ENCODE measurements at places on chromosomes 7 and 10. TPM values are rescaled to one million over a fixed set of nuclear protein-coding genes. Genes with fewer than 3 reads are reported as not detected.

- H3K27ac ChIP-seq = no peak overlapping the region
- H3K4me3 ChIP-seq = no peak overlapping the region
- H3K36me3 ChIP-seq = peaks cover 4% of the 10 kb centered on the region
- DNase-seq = no peak
- peaks cover 2% of the 10 kb centered on the region for H3K27me3 ChIP-seq
- H3K4me1 ChIP-seq = peaks cover 15% of the 10 kb centered on the region
These were observed 184.6 kb downstream of the ST7 start for GRCh38 chr7:117137868-117138267.

- H3K4me1 ChIP-seq = no peaks in the 10 kb centered on the region
- no peak overlapping the region for H3K4me3 ChIP-seq
- DNase-seq = peak; percentile 21
- H3K27ac ChIP-seq = no peak overlapping the region
- no peaks in the 10 kb centered on the region for H3K36me3 ChIP-seq
- H3K27me3 ChIP-seq = peaks cover 5% of the 10 kb centered on the region
These were observed 49.3 kb downstream of the JAKMIP3 start for GRCh38 chr10:132114953-132115520.

DNA sequence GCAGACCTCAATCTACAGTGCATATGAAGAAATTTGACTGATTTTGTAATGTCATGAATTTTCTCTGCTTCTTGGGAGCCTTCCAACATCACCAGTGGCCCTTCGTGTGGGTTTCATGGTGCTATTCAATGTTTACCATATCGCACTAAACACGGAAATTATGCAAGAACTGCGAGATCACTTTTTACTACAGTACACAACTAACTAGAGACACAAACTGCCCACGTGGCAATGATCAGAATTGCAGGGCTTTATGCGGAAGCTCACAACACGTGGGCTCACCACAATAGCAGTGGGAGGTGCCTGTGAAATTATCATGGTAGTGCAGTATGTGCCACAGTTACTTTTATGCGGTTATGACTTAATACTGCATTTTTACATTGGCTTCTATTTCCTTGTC lies 449.7 kb upstream of the KLF6 start:
- H3K4me3 ChIP-seq = no peak overlapping the region
- H3K27me3 ChIP-seq = peaks cover 2% of the 10 kb centered on the region
- peaks cover 6% of the 10 kb centered on the region for H3K4me1 ChIP-seq
- DNase-seq = no peak
- no peak overlapping the region for H3K27ac ChIP-seq
- H3K36me3 ChIP-seq = peaks cover 6% of the 10 kb centered on the region

- H3K27ac ChIP-seq = no peak overlapping the region
- peak overlapping the region; percentile 35 for H3K4me3 ChIP-seq
- H3K36me3 ChIP-seq = no peaks in the 10 kb centered on the region
These were observed 415 bp upstream of the CNNM1 start for GRCh38 chr10:99328579-99329303.

DNA sequence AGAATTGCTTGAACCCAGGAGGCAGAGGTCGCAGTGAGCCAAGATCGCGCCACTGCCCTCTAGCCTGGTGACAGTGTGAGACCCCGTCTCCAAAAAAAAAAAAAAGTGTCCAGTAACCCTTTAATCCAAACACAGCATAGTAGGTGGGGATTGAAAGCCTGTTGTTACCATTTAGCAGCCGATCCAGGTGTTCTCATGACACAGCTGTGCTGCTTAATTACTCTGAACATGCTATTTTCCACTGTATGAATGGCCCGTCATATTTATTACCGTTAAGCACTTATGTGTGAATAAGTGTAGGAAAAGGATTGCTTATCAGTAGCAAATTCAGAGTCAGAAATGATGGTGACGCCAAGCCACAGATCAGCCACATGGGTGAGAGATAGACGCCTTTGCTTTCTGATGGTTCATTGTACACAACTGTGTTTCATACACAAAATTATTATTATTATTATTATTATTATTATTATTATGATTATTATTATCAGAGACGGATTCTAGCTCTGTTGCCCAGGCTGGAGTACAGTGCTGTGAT lies 11.6 kb upstream of the ORAI2 start:
- H3K4me3 ChIP-seq = no peak overlapping the region
- no peak for DNase-seq
- H3K4me1 ChIP-seq = peaks cover 47% of the 10 kb centered on the region
- H3K36me3 ChIP-seq = peaks cover 44% of the 10 kb centered on the region
- no peaks in the 10 kb centered on the region for H3K27me3 ChIP-seq

GRCh38 chr7:114519240-114519639 lies 104.6 kb downstream of the FOXP2 start:
- no peaks in the 10 kb centered on the region for H3K4me1 ChIP-seq
- no peak overlapping the region for H3K27ac ChIP-seq
- no peak for DNase-seq
- no peak overlapping the region for H3K4me3 ChIP-seq
- H3K27me3 ChIP-seq = no peaks in the 10 kb centered on the region

DNA sequence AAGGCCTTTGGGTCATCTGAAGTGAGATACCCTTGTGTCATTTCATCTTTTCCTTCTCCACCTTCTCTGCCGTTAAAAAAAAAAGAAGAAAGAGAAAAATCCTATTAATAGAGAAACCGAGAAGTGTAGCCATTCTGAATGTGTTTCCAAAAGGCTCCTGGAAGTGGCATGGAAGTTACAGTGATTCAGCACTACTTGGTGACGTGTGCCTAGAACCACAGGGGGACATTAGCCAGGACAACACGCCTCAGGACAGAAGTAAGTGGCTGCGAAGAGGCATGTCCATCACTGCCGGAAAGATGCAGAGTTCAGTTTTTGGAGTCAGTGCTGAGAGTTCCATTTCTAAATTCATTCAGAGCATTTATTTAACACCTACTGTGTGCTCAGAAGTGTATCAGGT lies 6.3 kb downstream of the HTRA1 start:
- peaks cover 3% of the 10 kb centered on the region for H3K4me1 ChIP-seq
- no peak overlapping the region for H3K4me3 ChIP-seq
- peaks cover 55% of the 10 kb centered on the region for H3K27me3 ChIP-seq
- H3K36me3 ChIP-seq = no peaks in the 10 kb centered on the region
- no peak for DNase-seq

GRCh38 chr7:84735011-84735410 lies 451.8 kb downstream of the SEMA3D start:
- H3K36me3 ChIP-seq = no peaks in the 10 kb centered on the region
- no peaks in the 10 kb centered on the region for H3K4me1 ChIP-seq
- no peak overlapping the region for H3K27ac ChIP-seq
- no peaks in the 10 kb centered on the region for H3K27me3 ChIP-seq
- no peak overlapping the region for H3K4me3 ChIP-seq
- no peak for DNase-seq

DNA sequence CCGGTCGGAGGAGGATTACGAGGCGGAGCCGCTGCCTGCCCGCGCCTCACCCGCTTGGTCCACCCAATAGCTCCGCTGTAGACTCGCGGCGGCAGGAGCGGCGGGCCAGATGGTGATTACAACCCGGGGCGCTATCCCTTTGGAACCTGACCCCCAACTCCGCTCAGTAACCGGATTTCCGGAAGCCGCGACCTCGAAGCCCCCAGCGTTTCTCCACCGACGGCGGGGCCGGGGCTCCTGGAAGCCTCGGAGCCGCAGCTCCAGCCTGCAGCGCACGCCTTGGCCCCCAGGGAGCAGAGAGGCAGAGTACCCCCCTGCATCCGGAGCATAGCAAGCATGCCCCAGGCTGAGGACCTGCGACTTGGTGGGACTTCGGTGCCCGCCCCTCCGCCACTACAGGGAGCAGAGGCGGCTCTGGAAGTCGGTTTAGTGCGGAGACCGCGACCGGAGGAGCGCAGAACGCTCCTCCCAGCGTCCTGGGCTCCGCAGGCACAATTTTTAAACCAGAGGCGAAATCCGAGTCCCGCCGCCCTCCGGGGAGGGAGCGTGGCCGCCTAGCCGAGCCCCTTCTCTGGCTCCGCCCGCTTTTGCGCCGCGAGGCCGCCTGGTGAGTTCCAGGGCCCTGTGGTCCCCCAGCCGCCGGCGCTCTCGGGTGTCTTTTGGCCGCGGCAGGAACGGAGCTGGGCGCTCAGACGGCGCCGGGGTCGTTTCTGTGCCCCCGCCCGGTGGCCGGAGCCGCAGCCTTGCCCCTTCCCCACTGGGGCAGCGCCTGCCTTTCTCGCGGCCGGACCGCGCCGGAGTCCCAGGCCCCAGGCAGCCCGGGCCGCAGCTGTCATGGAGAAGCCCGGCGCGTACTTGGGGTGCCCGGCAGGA lies 28.2 kb upstream of the BMS1 start:
- no peak overlapping the region for H3K27ac ChIP-seq
- H3K4me3 ChIP-seq = peak overlapping the region; percentile 81
- peaks cover 52% of the 10 kb centered on the region for H3K27me3 ChIP-seq
- no peaks in the 10 kb centered on the region for H3K4me1 ChIP-seq
- DNase-seq = peak; percentile 60

GRCh38 chr10:63431962-63432797 lies 33.6 kb downstream of the JMJD1C start:
- H3K4me3 ChIP-seq = no peak overlapping the region
- H3K4me1 ChIP-seq = peaks cover 17% of the 10 kb centered on the region
- H3K27ac ChIP-seq = peak overlapping the region; percentile 14
- no peak for DNase-seq
- H3K27me3 ChIP-seq = no peaks in the 10 kb centered on the region
- H3K36me3 ChIP-seq = peaks cover 18% of the 10 kb centered on the region

DNA sequence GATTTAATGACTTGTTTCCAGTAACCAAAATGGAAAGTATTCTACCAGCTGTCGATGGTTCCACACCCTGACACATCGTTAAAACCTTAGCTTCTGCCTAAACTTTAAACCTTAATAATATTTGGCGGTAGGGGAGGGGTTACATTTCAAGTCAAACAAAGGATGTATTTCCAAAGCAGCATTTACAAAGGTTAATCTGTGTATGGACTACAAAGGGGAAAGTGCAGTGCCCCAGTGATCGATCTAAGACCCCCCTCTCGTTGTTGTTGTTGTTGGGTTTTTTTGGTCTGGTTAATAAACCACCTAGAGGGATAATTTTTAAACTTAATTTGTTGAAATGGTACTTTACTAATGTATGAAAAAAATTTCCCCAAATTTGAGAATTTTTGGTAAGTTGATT lies 1.1 kb upstream of the STEAP2 start:
- no peak overlapping the region for H3K4me3 ChIP-seq
- DNase-seq = no peak
- no peaks in the 10 kb centered on the region for H3K36me3 ChIP-seq
- no peak overlapping the region for H3K27ac ChIP-seq

DNA sequence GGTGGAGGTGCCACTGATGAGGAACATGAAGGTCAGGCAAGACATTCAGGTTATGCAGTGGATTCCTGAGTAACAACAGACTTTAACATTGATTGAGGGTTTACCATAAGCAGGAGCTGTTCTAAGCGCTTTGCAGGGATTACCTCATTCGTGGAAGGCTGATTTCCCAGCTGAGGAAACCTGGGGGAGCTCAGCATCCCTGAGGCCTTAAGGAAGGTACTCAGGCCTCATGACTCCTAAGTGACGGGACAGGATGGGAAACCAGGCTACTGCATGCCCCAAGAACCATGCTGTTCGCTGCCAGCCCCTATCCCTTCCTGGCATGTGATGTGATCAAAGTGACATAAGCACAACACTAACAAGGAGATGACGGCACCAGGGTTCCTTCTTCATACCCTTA lies 143.6 kb upstream of the NFE2L3 start:
- H3K27ac ChIP-seq = no peak overlapping the region
- H3K4me3 ChIP-seq = no peak overlapping the region
- H3K27me3 ChIP-seq = peaks cover 8% of the 10 kb centered on the region
- H3K4me1 ChIP-seq = peaks cover 3% of the 10 kb centered on the region
- DNase-seq = no peak

- no peaks in the 10 kb centered on the region for H3K27me3 ChIP-seq
- H3K27ac ChIP-seq = no peak overlapping the region
- H3K4me3 ChIP-seq = no peak overlapping the region
- DNase-seq = peak; percentile 31
- H3K36me3 ChIP-seq = no peaks in the 10 kb centered on the region
- no peaks in the 10 kb centered on the region for H3K4me1 ChIP-seq
These were observed 121.9 kb downstream of the PTPRZ1 start for GRCh38 chr7:121994625-121995410.

DNA sequence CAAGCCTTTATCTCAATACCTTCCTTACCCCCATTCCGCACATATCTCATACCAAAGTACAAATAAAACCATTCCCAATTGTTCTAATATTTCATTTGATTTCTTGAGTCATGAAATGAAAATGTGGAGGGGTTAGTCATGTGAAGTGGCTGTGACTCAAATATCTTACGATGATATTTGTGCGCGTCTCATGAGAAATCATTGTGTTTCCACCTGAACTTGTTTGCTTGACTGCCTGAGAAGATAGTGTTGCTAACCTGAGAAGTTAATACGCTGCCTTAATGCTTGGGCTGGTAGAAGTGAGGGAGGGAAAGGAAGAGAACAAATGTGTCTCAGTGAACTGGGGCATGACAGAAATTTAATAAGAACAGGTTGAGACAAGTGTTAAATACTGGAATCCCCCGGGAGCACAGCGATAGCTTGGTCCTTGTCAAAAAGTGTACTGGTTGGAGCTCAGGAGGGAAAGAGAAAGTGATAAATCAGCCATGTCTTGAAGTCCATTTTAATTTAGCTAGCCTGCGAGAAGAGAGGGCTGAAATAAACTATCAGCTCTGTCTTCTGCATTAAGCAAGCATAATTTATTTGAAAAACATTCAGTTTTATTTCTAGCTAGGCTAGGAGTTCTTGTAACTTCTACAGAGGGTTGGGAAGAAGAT lies 7.2 kb upstream of the EPHA1 start:
- no peak overlapping the region for H3K27ac ChIP-seq
- H3K27me3 ChIP-seq = no peaks in the 10 kb centered on the region
- no peak overlapping the region for H3K4me3 ChIP-seq
- no peak for DNase-seq

The LUC7L2 gene
- 138 TPM for total RNA-seq

The SGCE gene
- total RNA-seq = 0.97 TPM

The CCDC3 gene
- not detected for total RNA-seq

The ASZ1 gene
- not detected for total RNA-seq

The ADCY1 gene
- 0.03 TPM for total RNA-seq

The EIF5AL1 gene
- 0.94 TPM for total RNA-seq

The PRSS1 gene
- not detected for total RNA-seq

The SFTPA1 gene
- not detected for total RNA-seq
